ENCODE measurements at places on chromosomes 5 and 9.

- DNase-seq = no peak
Observed at GRCh38 chr9:98176391-98177259, 15.8 kb downstream of the CORO2A start.

- no peak for DNase-seq
Observed at GRCh38 chr9:86353655-86354010, 577 bp downstream of the TUT7 start.

- no peak for DNase-seq
Observed at GRCh38 chr9:117459913-117460312, 45.1 kb upstream of the ASTN2 start.

- DNase-seq = no peak
Observed at GRCh38 chr5:103066326-103066725, 53.6 kb downstream of the GIN1 start.

- DNase-seq = no peak
Observed at GRCh38 chr5:98700730-98701129, 72.7 kb upstream of the RGMB start.

- DNase-seq = no peak
Observed at GRCh38 chr5:180241600-180241999, 32.6 kb upstream of the RASGEF1C start.

All from cerebellar nuclear complex (tissue), 1 donor.